ENCODE measurements at places on chromosomes 2 and 18. TPM values are rescaled to one million over a fixed set of nuclear protein-coding genes. Genes with fewer than 3 reads are reported as not detected.

TMEM247 gene
- polyA plus RNA-seq: not detected

DUSP19 gene
- polyA plus RNA-seq: 1.1 TPM

OSR1 gene
- polyA plus RNA-seq: 21.1 TPM

WDPCP gene
- polyA plus RNA-seq: 5.3 TPM

COL6A3 gene
- polyA plus RNA-seq: 350 TPM

ALPP gene
- not detected for polyA plus RNA-seq

ANKMY1 gene
- 5.1 TPM for polyA plus RNA-seq

MAP3K19 gene
- not detected for polyA plus RNA-seq

SELENOI gene
- 3.6 TPM for polyA plus RNA-seq

FZD7 gene
- polyA plus RNA-seq: 19.4 TPM

Data from GM23248 (cell line).